SK-N-SH (cell line): ENCODE measurements at places on chromosomes 5 and 9.

GRCh38 chr5:135737701-135738563 lies 96.5 kb upstream of the SLC25A48 start:
- DNase-seq: no peak

- DNase-seq: no peak
Observed at GRCh38 chr5:123422433-123423277, 548 bp downstream of the CEP120 start.

DNA sequence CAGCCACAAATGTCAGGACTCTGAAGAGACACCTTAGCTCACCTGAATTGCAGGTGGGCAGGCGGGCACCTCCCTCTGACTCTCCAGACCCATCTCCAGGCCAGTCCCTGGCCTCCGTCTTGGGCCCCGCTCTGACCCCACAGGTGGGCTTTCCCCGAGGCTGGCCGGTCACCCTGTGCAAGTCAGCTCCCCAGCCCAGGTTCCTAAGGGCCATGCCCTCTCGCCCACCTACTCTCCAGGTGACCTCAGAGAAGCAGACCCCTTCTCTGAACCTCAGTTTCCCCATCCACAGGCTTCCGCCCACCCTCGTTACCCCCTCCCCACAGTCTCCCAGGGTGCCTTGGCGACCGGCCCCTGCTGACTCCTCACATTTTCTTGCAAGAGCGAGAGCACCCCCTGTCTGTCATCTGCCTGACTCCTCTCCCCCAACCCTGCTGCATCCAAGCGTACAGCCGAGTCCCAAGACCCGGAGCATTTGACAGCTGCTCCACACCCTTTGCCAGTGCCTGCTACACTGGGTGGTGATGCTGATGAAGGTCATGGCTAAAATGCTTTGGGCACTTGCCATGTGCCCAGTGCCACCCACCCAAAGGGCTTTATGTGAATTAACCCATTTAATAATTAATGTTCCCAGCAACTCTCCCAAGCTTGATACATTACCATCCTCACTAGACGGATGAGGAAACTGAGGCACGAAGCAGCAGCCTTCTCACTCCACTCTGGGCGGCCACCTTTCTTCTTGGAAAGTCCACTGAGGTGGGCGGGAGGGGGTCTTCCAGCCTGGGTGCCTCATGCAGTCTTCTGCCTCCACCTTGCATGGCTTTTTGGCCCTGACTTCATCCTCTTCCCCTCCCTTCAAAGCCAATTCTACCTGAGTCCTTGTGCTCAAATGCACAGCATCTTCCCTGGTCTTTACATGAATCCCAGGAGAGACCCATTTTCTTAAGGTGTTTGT lies 51.1 kb upstream of the ORM1 start:
- peak; percentile 78 for DNase-seq

DNA sequence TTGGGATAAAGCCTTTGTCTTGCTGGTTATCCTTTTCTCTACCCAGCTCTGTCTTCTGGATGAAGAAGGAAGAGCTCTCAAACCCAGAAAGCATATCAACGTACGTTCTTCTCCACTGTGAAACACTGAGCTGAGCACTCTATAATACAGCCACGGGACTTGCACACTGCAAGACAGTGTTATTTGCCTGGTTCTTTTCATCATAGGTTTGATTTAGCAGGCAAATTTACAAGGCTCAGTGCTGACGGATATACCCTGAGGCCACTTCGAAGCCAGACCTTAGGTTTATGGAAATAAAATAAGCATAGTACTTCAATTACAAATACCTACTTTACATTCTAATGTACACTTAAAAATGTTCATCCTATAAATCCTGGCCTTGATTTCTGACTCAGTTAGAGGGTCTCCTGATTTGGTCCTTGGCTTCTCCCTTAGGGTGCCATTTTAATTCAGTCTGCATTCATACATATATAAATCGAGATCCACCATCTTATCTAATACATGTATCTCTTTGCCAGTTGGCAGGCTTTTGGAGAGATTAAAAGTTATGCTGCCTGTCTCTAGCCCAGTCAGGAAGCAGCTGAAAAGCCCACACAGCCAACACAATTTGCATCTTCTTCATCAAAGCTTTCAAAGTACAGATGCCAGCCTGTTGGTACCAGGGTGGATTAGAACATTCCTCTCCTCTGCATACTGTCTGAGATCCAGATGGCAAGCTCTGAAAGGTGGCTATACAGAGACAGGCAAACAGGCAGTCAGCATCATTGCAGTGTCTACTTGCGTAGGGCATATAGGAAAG lies 194.4 kb downstream of the DEPDC1B start:
- no peak for DNase-seq

GRCh38 chr5:112136773-112137172 lies 282.3 kb downstream of the EPB41L4A start:
- DNase-seq: no peak

DNA sequence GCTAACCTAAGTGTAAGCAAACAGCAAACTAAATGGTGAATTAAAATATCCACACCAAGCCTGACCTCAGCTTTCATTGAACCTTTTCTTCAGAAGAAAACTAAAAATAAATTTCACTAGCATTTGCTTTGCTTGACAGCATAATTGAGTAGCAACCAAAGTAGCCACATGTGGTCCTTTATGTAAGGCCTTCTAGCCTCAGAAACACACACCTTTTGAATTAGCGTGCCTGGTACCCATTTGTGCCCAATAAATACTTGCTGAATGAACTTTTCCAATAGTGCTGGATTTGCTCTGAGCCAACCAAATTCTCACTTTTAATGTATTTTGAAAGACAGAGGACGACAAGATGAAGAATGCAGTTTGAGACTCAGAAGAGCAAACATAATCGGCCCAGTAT lies 2.1 kb upstream of the NIPBL start:
- DNase-seq: peak; percentile 11

DNA sequence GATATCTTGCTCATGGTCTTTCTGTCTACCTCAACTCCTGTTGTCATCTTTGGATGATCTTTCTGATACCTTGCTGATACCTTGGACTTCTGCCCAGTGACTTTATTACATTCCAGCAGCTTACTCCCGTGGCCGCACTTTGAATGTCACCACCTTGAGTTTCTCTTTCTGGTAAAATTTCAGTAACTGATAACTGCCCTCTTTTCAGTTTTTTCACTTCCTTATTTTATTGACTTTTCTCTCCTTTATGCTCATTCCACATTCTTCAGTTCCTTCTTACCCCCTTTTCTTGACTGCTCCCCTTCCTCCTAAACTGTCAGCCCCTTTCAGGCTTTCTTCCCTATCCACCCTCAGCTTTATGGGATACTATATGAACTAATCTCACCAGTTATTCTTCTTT lies 7.0 kb upstream of the FBXO4 start:
- no peak for DNase-seq

- DNase-seq: no peak
Observed at GRCh38 chr5:178155065-178155464, 1.4 kb upstream of the NHP2 start.

DNA sequence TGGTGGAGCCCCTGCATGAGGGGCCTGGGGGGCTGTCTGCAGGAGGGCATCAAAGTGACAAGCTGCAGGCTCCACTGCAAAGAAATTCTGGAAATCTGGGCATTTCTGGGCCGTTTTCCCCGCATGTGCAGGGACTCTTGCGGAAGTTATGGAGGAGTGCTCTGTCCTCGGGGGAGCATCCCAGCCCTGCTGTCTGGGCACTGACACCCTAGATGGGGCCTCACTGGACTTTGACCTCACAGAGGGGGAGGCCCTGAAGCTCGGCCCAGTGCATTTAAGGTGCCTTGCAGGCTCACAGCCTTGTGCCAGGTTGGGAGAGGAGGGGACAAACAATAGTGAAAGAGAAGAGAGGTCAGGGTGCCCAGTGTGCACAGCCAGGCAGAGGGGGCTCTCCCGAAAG lies 35.4 kb downstream of the LHX3 start:
- DNase-seq: no peak

- DNase-seq: no peak
Observed at GRCh38 chr5:128426090-128426534, 111.9 kb downstream of the FBN2 start.

- no peak for DNase-seq
Observed at GRCh38 chr5:158736150-158736870, 363.4 kb downstream of the EBF1 start.

DNA sequence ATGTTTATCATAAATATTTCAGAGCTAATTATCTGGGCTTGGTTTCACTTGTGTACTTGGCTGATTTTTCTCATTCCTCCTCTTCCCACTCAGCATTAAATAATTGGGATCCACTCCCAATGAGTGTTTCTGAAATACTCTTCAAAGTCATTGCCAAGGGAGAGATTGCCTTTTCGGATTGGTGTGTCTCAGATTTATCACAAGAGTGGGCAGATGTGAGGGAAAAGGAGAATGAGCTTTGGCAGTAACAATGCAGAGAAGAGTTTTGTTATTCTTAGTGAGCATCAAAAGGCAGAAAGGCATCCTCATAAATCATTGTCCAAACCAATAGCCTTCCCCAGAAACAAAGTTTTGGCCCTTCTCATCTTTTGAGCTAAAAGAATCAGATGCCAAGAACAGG lies 79.2 kb downstream of the SEMA5A start:
- DNase-seq: no peak

DNA sequence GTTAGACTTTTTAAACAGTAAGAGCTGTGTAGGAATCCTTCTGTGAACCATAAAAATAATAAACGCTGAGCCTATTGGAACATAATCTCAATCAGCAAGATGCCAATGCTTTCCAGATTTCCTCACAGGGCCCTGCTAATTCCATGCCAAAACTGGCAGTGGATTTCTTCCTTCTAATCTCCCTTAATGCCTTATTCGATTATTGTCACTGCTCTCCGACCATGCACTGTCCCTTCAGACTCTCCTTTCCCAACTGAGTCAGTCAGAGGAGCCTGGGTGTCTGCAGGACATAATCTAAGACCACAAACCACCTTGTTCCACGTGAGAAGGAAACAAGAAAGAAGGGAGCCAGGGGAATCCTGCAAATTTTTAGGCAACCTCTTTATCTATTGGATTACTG lies at the start of gene GABRA6:
Gene GABRA6, plus strand, starts transcription at position 261 of the 400 bp plus-strand sequence. CDS start 269 bp downstream, outside the sequence.
- DNase-seq: no peak

DNA sequence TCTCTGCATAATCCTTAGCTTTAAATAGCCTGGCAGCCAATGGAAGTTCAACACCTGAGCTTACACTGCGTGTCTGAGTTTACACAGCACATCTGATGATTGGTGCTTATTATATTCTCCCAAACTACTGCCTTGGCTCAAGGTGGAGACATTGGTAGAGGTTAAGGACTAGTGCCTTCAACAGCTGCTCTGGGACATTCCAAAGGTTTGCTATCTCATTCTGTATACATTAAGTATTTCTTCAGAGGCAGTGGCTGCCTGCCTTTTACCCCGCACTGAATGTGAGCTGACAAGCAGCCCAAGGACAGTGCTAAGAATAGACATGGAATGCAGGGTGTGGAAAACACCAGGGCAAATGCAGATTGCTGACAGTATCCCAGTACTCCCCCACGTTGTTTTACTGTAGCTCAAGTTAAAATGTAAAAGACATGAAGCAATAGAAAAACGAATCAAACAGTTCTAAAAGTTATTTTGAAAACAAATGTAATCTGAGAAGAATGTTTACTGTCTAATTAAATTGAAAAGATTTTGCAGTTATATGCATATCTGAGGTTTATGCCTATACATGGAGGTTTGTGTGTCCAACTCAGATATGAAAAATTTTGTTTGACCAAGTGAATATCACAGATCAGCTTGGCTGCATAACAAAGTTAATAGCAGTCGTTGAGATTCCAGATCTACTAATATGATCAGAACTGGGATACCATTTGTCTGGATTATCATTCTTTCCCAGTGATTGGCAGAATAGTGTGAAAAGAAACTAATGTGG lies 1.8 kb downstream of the HSPB3 start:
- no peak for DNase-seq

DNA sequence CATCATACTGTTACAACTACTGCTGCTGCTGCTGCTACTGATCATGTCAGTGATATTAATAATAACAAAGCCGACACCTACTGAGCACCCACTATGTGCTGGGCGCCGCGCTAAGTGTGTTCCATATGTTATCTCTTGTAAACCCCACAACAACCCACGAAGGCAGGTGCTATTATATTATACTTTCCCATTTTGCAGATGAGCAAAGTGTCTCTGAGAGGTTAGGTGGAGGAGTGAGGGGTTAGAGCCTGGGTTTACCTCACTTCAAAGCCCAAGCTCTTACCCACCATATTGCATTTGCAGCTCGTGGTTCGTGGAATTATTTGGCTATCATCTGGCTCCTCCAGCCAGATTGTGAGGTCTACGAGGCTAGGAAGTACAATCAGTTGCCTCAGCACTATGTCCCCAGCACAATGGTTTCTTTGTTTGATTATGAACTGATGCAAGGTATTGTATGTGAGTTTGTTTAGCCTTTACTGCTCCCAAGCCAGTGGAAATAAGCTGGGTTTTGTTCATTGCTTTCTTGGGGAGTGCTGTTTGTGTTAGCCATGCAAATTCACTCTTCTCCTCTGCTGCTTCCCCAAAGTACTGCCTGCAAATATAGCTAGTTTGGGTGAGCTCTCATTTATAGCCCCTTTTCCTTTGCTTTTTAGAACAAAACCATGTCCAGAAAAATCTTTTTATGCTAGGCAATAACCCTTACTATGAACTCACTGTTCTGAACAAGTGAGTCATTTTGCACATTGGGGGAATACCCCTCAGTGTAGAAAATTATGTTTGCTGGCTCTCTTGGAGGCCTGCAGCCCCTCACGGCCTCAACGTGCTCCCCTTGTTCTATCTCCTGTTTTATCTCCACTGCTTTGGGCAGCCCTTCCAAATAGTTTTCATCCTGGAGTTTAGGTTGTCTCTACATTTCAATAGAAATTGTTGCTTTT lies 47.9 kb downstream of the ALG2 start:
- no peak for DNase-seq

DNA sequence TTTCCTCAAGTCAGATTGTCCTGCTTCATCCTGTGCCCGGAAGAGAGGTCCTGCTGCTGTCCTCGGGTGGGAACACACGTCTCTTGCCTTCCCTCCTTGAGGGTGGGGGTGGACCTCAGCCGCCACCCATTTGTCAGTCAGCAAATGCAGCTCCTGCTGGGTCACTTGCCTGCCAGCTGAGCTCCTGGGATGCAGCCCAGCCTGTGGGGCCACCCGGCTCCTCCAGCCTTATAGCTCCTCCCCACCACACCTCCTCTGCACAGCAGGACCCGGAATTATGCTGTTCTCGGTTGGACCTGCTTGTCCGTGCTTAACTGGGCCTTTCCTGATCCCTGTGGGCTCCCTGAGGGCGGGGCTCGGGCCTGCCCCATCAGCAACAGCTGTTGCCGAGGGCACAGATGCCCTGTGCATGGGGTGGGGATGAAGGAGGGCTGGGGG lies 52.7 kb downstream of the RXRA start:
- peak; percentile 58 for DNase-seq

DNA sequence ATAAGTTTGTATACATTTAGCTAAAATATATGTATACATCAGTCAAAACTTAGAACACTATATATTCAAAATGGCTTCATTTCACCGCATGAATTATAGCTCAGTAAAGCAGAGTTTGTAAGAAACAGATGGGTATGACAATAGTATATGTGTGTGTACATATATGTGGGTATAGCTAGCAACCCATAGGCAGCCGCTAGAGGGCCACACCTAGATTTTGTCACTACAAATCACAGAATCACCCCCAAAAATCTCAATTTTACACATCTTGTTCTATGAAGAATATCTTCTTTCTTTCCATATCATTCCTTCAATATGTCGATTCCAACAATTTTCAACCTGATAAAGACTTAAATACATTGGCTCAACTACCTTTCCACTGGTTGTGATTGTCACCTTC lies 357.8 kb upstream of the CCNG1 start:
- DNase-seq: peak; percentile 1

- no peak for DNase-seq
Observed at GRCh38 chr5:148778882-148779281, 47.5 kb upstream of the ADRB2 start.

GRCh38 chr9:107018861-107019545 lies 156.0 kb downstream of the ZNF462 start:
- no peak for DNase-seq

- no peak for DNase-seq
Observed at GRCh38 chr5:74231697-74232096, 408.8 kb downstream of the ENC1 start.
